ENCODE measurements at places on chromosomes 4 and X. TPM values are rescaled to one million over a fixed set of nuclear protein-coding genes. Genes with fewer than 3 reads are reported as not detected.

The MND1 gene
- 30.0 TPM for total RNA-seq

- no peak for DNase-seq
These were observed 8.9 kb upstream of the DCK start for GRCh38 chr4:70984589-70984988.

The HTRA3 gene
- 0.80 TPM for total RNA-seq

The TMEM150C gene
- total RNA-seq: 2.9 TPM

- no peak for DNase-seq
These were observed 14.1 kb downstream of the GRK4 start for GRCh38 chr4:2977211-2978088.

The S100P gene
- 0.14 TPM for total RNA-seq

The FREM3 gene
- not detected for total RNA-seq

DNA sequence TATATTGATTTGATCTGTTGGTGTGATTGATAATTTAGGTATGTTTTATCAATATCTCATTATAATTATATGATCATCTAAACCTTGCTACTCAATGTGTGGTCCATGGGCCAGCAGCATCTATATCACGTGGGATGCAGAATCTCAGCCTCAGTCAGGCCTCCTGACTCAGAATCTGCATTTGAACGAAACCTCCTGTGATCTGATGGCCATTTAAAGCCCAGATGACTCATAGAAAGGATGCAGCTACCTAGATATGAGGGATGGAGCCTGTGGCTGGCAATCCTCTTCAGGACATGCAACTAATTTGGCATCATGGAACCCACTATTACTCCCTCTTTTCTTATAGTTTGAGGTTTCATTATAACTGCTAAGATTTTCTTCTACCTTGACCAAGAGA, 11.3 kb upstream of the CHRNA9 start:
- no peak for DNase-seq

DNA sequence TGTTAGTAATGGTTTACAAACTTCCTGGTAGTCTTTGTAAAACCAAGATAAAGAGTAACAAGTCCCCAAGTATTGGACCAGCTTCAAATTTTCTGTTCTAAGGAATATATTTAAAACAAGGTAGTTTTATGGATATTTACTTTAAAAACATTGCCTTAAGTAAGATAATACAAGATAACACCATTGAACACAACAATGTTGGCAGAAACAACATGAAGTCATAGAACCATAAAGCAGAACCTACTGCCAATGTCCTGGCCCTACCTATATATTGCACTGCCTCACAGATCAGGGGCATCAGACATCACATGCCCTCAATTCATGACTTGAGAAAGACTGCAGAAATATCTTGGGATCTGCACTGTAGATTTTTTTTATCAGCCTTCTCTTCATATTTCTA, 1176.2 kb downstream of the PCDH7 start:
- DNase-seq: no peak

DNA sequence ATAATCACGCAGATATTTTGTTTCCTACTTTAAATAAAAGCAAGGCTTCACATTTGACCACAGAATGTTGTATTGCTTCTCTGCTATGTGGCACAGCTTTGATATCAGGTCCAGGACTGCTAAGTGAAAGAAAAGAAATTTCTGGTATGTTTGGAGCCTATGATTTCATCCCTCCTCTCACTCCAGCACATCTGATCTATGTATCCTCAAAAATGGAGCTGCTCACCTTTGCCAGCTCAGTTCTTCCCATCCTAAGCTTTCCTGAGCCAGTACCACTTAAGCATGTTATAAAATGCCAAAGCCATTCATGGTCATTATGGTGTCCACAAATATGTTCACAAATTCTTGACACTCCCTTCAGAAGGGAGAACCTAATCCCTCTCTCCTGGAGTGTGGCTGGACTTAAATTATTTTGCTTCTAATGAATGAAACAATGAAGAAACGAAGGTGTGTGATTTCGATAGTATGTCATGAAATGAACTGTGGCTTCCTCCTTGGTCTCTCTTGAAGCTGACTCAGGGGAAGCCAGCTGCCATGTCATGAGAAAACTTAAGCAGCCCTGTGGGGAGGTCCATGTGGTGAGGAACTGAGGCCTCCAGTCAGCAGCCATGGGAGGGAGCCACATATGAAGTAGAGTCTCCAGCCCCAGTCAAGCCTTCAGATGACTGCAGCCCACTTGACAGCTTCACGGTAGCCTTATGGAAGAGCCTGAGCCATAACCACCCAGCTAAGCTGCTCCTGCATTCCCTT, 207.7 kb downstream of the MGST2 start:
- DNase-seq: no peak

- DNase-seq: no peak
These were observed 500.2 kb downstream of the STIM2 start for GRCh38 chr4:27360790-27361267.

Measured in epithelial cell of proximal tubule (primary cell).